ENCODE measurements at places on chromosomes 5 and 9.
A peak's percentile ranks its signal among the peaks of the same experiment; 100 is the strongest.

- no peak for DNase-seq
These were observed 541 bp downstream of the GNPDA1 start for GRCh38 chr5:142012186-142012785.

- DNase-seq: peak; percentile 62
These were observed 616.4 kb upstream of the NUDT12 start for GRCh38 chr5:104178829-104179456.

GRCh38 chr9:122394265-122395125, 23.7 kb downstream of the PTGS1 start:
- DNase-seq: peak; percentile 79

GRCh38 chr9:113125386-113126035, 25.3 kb upstream of the SLC31A2 start:
- DNase-seq: no peak

DNA sequence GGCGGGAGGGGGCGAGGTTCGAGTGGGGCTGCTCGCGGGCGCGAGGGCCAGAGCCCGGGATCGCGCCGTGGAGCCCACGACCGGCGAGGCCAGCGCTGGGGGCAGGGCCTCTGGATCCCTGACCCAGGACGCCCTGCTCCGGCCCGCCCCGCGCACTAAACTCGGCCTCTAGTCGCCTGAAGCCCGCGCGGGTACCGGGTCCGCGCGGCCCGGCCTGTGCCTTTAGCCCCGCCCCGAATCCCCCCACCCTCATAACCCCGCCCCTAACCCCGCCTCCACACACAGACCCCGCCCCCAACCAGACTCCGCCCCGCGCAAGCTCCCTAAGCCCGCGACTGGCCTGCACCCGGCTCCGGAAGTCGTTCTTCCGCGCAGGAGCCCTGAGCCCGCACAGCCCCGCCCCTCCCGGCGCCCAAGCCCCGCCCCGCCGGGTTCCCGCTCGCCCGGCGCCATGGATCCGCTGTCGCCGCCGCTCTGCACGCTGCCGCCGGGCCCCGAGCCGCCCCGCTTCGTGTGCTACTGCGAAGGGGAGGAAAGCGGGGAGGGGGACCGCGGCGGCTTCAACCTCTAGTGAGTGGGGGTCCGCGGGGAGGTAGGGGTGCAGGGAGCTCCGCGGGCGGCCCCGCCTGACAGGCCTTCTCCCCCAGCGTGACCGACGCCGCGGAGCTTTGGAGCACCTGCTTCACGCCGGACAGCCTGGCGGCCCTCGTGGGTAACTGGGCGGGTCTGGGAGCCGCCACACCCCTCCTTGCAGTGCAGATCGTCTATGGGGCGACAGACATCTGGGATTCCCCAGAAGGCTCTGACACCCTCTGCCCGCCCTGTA, at the start of gene PAXX:
TSS of gene PAXX (plus strand) at position 430 of the 826 bp plus-strand sequence. CDS start at position 452, 22 bp downstream.
- DNase-seq: peak; percentile 82

- no peak for DNase-seq
These were observed 13.4 kb downstream of the ABLIM3 start for GRCh38 chr5:149154650-149155049.

- DNase-seq: no peak
These were observed 513.6 kb upstream of the C9orf72 start for GRCh38 chr9:28086881-28087280.

- no peak for DNase-seq
These were observed 28.1 kb downstream of the SMARCA2 start for GRCh38 chr9:2043243-2043642.

GRCh38 chr5:149045089-149045460, 17.8 kb downstream of the SH3TC2 start:
- no peak for DNase-seq

GRCh38 chr5:78964889-78965288, 20.2 kb downstream of the ARSB start:
- peak; percentile 73 for DNase-seq

DNA sequence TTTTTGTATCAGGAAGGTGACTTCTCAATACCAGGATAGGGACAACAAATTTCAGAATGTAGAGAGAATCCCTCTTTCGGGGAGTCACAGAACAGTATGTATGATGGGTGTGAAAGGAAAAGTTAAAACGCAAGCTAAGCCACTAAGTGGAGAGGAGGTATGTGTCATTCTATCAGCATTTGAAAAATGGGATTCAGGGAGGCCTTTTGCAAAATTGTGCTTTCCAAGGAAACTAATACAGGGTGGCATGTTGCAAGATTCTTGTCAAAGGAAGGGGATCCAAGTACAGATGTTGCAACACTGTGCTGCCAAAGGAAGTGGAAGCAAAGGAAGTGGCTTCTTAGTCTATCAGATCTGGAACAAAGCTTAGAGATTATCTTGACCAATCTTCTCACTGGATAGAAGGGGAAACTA, 12.6 kb upstream of the TNIP1 start:
- peak; percentile 95 for DNase-seq

DNA sequence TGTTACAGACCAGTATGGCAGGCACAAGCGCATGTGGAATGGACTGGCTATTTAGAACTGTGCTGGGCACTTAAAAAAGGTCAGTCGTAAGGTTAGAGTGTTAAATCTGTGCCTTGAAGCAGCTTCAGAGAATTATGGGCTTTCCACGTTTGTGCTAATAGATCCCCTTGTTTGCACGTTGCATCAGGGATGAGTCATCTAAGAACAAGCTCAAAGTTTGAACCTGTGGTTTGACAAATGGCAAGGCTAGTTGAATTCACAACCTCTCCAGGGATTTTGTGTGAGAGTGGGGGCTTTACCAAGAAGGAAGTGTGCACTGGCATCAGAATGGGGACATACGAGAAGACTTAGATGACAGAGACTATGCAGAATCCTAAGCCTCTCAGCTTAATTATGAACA, 249.6 kb downstream of the IRX1 start:
- DNase-seq: no peak

- no peak for DNase-seq
These were observed 73.0 kb downstream of the ZNF366 start for GRCh38 chr5:72434056-72434780.

GRCh38 chr5:144028636-144029035, 141.8 kb downstream of the YIPF5 start:
- DNase-seq: peak; percentile 62

DNA sequence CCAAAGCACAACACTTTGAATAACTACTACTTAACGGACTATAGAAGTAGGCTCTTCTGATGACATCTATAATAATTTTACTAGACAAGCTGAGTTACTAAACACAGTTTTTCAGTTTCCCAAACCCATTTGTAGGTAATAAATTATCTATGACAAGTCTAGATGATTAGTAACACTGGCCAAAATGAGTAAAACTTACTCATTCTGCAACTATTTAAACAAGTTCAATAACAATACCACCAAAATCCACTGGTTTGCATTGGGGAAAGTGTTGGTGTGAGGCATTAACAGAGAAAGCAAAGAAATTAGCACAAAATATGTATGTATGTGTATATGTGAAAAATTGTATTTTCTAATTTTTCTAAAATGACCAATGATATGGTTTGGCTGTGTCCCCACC, 119.3 kb downstream of the NR2F1-AS1 start:
- peak; percentile 69 for DNase-seq

DNA sequence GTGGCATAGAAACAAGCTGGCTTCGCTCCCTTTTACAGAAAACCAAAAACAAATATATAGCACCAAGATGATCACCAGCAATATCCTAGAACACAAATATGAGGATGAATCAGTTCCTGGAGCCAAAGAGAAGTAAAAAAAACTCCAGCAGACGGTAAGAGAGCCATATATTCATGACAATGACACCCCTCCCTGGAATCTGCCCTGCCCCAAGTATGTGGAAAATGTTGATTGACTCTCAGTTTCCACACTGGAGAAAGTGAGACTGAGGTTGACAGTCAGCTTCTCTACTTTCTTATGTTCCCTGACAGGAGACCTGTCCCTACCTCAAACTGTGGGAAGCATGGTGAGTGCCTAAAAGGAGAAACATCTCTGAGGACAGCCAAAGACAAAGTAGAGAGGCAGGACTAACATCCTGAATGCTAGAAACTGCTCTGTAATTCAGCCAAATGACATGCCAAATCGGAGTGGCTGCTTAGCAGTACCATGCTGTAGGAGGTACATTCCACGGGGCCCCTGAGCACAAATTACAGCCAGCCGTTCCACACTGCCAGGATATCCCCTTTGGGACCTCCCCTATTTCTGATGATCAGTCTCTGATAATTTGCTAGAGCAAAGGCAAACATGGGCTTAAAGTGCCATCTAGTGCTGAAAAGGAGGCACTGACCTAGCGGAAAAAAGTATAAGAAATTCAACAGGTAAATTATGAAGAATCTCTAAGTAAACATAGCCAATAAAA, 424.0 kb upstream of the RGMB start:
- peak; percentile 76 for DNase-seq

DNA sequence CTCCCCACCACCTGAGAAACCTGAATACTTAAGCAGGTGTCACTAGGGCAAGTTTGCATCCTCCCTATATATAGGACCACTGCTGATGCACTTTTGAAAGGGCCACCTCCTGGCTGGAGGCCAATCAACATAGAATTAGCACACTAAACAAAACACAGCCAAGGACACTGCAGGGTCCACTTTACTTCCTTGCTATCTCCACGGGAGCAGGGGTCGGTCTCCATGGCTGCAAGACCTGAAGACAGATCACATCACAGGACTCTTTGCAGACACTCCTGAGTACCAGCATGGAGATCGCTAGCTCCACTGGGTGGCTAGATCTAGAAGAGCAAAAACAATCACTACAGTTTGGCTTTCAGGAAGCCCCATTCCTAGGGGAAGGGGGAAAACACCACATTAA, 72.3 kb downstream of the C9orf153 start:
- peak; percentile 21 for DNase-seq

- no peak for DNase-seq
These were observed 67.0 kb downstream of the ZNF366 start for GRCh38 chr5:72440207-72440638.

Data from M059J (cell line).